ENCODE measurements at places on chromosomes 16 and 17.

DNA sequence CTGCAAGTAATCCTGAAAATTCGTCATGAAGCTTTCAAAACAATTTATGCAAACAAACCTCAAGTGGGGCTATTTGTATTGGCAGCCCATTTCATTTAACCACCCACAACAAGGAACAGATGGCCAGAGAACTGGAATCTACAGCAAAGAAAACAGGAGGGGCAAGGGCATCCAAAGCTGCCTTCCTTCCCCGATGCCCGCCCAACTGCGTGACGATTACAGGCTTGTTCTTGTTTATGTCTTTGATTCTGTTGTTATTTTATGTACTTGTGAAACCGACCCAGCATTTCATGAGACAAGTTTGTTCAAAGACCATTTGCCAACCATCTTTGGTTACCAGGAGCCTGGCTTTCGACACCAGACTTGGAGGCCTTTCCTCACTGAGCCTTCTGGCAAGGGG is 59.1 kb upstream of the IRX6 start:
- no peak for DNase-seq

- no peak for DNase-seq
These were observed 116.8 kb downstream of the WWOX start for GRCh38 chr16:78216166-78216745.

GRCh38 chr17:16471295-16471694 is 20.7 kb downstream of the LRRC75A start:
- DNase-seq, result no peak

DNA sequence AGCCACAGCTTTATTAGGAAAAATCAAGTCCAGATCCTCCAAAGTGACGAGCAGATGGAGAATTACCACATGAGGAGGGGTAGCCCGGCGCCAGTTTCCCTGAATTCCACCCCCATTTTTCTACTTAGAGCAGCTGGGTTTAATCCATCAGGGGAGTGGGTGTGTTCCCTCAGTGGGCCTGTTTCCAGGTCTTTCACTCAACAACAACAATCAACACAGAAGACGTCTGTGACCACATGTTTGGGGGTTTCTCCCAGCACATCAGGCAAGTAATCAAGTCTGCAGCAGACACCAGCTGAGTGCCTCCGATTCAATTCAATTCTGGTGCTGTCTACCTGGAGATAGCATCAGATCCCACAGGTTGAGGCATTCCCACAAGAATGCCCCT is 6.8 kb downstream of the SLC6A2 start:
- DNase-seq, result peak; percentile 73

DNA sequence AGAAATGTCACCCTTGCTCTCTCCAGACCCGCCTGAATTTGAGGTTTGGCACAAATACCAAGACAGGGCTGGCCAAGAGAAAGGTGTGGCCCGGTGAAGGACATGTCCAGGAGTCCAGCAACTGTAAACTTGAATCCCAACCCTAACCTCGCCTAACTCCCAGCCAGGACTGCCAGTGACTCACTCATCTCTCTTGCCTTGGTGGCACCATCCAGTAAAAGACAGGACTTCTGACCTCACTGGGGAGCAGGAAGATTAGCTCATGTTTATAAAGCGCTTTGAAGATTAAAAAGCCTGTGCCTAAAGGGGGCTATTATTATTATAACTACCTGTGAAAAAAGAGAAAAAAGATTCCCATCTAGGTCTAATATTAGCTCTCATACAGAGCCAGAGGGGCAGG is 335.3 kb downstream of the SOX9 start:
- DNase-seq, result no peak

DNA sequence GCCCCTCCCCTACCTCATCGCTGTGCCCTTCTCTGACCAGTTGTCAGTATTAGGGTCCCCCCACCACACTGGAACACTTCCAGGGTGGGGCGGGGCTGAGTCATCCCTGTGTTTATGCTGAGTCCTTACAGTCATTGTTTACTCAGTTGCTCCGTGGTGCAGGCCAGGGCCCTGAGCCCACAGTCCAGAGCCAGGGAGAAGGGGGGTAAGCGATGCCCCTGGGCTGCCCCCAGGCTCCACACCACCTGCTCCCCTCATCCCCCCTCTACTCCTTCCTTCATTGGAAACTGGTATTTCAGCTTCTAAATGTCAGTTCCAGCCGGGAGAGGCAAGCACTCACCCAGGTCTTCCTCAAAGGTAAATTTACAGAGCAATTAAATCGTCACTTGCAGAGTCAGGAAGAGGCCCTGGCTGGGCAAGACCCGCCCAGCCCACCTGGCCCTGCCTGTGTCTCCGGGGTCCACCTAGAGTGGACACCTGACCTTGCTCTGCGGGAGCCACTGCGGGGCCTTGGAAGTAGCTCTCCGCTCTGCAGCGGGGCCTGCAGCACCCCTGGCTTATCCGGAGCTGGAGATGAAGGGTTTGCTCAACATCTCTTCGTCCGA is 4.8 kb downstream of the ATP2A3 start:
- no peak for DNase-seq

GRCh38 chr17:49053171-49053829 is 56.1 kb downstream of the IGF2BP1 start:
- DNase-seq, result no peak

- no peak for DNase-seq
These were observed 9.2 kb downstream of the LUC7L start for GRCh38 chr16:220021-220420.
